ENCODE measurements at places on chromosomes 5 and 9.

DNA sequence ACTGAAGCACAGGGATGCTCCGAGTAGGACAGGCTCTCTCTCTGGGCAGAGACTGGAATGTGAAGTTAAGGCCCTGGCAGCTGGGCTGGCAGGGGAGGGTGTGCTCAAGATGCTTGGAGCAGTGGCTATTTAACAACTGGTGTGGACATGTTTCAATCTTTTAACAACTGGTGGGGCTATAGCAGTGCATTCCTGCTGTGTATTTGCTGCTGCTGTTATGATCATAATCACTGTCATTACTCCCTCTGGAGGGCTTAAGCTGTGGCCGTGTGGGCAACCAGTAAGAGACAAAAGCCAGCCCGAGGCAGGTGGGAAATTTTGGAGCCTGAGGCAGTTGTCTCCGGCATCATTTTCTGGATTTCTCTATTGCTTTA is 33.3 kb upstream of the PTGS1 start:
- DNase-seq: no peak

GRCh38 chr5:179914032-179914755 is 6.5 kb upstream of the TBC1D9B start:
- DNase-seq: no peak

DNA sequence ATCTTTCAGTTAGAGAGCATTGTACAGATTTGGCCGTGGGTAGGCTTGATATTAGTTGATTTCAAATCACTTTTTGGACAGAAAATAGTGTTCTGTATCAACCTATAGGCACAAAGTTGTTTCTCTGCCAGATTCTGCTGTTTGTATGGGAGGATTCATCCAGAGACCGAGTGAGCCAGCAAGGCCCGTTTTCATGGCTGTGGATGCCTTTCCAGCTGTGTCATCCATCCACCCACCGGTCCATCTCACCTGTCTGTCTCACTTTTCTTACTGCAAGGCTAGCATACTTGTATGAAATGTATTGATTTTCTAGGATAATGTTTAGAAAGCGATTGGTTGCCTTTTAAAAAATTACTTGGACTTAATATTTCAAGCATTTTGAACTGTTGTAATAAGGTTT is 34.4 kb downstream of the ICE1 start:
- no peak for DNase-seq

DNA sequence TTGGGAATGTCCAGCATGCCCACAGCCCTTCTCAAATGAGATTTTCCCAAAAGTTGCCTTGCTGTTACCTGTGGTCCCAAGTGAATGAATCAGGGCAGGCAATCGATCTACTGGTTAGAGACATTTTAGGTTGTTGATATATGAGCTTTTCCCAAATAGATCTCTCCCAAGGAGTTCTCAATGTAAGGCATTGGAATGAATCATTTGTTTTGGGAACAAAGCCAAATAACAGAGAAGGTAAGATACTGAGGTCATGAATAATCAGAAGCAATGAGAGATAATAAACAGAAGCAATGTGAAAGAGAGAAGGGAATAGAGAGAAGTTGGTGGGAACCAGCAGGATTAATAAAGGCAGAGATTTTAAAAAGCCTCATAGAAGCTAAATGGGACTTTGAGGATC is 93.6 kb upstream of the FER start:
- no peak for DNase-seq

DNA sequence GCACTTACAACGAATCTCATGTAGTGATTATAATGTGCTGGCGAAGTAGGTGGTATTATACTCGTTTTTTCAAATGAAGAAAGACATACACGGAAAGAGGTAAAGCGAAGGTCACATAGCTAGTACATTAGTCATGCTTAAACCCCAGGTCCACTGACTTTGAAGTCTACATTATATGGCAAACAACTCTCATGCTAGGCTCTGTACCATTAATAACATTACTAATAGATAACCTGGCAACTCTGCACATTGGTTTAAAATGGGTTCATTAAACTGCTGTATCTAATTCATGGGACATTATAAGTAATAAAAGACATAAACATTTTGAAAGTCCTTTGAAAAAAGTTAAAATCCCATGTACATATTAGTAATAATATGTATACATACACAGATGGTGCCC is 21.2 kb downstream of the FYB1 start:
- DNase-seq: no peak

DNA sequence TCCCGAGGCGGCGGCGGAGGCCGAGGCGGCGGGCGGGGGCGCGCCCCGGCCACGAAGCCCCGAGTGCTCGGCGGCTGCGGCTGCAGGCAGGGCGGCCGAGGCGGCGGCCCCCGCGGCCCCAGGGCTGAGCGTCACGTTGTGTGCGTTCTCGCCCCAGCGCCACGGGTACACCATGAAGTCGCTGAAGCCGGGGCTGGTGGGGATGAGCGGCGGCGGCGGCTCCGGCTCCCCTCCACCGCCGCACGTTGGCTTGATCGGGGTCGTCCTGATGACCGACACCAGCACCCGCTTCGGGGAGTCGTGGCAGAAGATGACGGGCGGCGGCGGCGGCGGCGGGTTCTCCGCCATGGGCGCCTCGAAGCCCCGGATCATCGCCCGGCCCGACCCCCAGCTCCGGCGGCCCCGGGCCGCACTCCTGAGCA is 498 bp downstream of the ZNF367 start:
- peak; percentile 17 for DNase-seq

GRCh38 chr5:54259981-54260380 is 50.4 kb downstream of the ARL15 start:
- DNase-seq: no peak

DNA sequence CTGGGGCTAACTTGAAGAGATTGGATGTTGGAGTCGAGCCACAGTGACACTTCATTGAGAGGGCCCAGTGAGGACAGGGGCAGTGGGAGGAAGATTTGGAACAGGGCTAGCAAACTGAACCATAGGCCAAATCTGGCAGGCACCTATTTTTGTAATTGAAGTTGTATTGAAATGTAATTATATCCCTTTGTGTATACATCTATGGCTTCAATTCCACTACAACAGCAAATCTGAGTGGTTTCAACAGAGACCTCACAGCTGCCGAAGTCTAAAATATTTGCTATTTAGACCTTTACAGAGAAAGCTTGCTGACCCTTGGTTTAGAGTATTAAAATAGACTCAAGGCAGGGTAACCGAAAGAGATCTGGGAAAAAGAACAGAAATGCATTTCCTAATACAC is 4.7 kb upstream of the TNFSF8 start:
- DNase-seq: no peak

GRCh38 chr5:35230038-35230611 is at the start of gene PRLR:
Gene PRLR (minus strand): TSS chr5:35230487. CDS start chr5:35089620, 140,867 bp downstream.
- DNase-seq: no peak

DNA sequence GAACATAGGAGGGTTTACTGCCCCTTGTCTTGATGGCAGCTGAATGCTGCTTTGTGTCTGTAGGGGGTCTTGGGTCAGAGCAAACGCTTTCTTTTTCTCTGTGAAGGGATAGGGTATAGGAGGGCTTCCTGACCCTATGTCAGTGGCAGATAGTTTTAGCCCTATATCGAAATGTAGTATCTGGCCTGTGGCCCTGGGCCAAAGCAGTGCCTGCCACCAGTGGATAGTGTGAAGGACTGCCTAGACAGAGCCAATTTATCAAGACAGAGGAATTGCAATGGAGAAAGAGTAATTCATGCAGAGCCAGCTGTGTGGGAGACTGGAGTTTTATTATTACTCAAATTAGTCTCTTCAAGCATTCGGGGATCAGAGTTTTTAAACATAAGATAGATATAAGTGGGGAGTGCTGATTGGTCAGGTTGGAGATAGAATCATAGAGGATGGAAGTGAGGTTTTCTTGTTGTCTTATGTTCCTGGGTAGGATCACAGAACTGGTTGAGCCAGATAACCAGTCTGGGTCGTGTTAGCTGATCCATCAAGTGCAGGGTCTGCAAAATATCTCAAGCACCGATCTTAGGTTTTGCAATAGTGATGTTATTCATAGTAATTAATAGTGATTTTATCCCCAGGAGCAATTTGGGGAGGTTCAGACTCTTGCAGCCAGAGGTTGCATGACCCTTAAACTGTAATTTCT is 178.5 kb downstream of the GDNF start:
- DNase-seq: no peak

DNA sequence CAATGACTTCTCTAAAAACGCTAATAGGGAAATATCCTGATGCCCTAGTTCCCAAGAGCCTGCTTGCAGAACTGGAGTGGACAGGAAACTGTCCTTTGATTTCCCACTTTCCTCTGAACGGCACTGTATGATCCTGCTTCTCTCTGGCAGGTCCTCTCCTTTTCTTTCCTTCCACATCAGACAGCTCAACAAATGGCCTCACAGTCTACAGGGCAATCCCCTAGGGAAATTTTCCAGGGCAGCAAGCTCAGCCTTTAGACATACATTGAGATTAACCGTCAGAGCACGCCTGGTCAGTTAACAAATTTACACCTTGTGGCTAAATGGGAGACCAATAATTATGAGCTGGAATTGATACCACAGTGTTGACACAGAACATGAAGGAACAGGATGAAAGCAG is 164.9 kb downstream of the SLC24A2 start:
- no peak for DNase-seq

DNA sequence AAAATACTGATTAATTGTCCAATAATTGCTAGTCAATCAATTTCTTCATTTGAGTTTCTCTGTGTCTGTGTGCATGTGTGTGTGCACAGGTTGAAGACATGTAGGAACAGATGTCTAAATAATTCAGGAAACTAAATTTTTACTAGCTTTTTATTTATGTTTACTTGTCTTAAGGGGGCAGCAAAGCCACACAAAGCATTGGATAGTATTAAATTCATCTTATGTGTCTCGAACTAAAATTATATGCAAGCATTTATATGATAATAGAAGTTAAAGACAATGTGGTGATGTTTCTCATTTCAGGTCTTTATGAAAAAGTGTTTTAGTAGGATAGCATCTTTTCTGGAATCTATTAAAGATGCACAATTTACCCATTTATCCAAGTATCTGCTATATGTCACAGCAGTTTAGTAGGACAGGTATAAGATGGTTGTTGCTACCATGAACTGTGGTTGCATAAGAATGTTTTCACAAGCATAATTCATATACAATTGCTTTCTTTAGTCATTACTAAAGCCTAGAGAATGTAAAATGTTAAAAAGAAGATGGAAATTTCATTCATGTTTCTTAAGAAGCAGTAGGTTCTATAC is 784.6 kb upstream of the NUDT12 start:
- no peak for DNase-seq

DNA sequence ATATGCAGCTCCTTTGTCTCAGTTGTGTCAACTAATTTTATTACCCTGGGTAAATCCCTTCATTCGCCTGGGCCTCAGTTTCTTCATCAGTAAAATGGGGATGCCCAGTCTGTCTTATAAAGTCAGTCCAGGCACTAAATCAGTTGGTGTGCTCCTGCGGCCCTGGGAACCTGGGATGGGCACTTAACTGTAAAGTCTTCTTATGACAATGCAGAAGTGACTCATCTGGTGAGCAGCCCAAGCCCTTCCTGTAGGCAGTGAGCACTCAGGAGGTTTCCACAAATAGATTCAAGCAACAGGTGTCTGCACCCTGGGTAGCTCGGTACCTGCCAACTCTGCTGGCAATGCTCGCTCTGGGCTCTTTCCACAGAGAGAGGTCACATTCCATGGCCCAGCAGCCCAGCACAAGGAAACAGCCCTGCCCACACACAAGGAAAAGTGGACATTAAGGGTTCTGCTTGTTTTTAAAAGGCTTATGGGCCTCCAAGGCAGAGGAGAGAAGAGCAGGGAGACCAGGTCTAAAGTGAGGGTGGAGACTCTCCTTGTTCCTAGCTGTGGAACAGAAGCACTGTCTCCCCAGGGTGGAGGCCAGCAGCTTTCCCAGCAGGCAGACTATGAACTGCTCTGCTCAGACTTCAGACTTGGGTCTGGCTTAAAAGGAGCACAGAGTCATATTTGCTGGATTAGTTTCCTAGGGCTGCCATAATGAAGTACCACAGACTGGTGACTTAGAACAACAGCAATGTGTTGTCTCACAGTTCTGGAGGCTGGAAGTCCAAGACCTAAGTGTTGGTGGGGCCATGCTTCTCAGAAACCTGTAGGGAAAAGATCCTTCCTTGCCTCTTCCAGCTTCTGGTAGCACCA is 89.7 kb upstream of the ADRA1B start:
- DNase-seq: no peak

GRCh38 chr5:96714951-96715451 is 52.8 kb downstream of the CAST start:
- no peak for DNase-seq
